ENCODE measurements at places on chromosomes 4 and X.

DNA sequence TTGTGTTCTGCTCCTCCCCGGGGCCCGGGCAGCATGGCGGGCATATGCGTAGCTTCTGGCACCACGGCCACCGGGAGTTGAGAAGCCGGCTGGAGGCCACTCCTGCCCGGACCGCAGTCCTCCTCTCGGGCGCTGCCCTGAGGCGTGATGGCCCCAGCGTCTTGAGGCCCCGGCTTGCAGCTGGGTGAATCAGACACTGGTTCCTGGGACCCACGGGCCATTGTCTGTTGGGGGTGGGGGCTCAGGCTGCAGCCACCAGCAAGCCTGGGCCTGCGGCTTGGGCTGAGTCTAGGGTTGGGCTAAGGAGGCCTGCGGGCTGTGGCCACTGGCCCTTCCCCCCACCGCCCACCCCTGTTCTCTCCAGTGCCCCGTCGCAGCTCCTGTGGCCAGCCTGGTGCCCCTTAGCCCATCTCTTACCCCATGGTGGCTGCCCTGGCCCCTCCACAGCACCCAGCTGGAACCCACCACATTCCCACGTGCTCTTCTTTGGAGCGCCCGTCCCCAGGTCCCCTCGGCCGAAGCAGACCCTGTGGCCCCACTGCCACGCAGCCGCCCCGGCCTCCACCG is 6.7 kb upstream of the UVSSA start:
- DNase-seq, result no peak

- no peak for DNase-seq
Observed at GRCh38 chrX:134244043-134244442, 7.1 kb downstream of the CCDC160 start.

DNA sequence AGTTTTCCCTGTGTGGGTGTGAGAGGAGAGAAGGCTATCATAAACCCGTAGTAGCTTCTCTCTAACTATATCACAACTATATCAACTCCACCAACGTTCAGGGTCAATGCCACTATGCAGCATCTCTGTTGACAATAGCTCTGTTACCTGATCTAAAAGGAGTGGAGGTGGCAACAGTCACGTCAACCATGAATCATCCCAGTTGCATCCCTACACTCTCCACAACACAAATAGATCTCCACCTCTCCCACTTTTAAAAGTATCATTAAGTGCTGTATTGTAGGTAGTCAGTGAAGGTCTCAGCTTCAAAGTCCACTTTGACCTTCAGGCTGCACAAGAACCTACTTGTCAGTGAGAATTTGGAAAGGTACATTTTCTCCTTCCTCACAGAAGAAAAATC is 600.5 kb upstream of the GRIA3 start:
- DNase-seq, result no peak

DNA sequence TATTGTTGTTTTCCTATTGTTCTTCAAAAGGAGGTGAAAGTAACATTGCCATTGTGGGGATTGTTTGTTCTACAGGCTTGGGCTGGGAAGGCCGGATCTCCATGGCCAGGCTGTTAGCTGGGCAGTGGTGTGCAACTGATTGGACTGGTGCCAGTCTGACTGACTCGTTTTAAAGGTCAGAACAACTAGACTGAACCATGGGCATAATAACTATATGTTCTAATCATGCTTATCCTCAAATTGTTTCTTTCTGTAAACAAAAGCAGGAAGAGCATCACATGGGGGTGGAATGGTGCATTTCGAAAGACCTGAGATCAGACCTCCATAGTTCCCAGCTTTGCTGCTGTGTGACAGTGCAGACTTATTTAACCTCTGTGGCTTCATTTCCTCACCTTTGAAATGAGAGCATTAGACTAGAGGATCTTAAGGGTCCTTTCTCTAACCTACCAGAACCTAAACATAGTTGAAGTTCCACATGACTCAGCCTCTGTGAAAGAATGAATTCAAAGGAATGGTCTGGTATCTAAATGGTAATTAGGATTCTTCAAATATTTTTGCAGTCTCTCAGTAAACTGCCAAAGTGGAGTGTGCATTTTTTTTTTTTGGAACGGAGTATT is 66.7 kb upstream of the PGRMC2 start:
- peak; percentile 13 for DNase-seq

DNA sequence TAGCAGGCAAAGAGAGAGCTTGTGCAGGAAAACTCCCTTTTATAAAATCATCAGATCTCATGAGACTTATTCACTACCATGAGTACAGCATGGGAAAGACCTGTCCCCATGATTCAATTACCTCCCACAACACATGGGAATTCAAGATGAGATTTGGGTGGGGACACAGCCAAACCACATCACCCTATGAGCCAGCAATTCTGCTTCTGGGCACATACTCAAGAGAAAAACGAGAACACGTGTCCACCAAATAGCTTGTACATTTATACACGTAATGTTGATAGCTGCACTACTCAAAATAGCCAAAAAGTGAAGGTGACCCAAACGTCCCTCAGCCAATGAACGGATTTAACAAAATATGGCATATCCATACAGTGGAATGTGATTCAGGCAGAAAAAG is 94.5 kb upstream of the DHRSX start:
- no peak for DNase-seq

- DNase-seq, result no peak
Observed at GRCh38 chr4:182192511-182193181, 50.6 kb upstream of the TENM3 start.

DNA sequence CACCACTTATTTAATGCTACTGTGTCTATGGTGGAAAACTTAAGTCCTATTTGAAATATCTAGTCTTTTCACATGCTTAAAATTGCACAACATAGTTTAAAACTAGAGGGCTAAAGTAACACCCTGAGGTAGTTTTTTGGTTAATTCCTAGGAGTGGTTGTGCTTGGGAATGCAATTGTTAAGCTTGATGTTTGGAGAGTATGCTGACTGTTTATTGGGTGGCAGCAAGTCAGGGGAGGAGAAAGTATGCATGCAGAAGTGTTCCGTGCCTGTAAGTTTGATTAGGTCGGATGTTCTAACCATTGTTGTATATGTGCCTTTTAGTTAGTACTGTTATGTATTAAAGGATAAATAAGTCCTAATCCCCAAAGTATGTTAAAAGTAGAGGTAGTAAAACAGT is 40.5 kb downstream of the CXCL8 start:
- no peak for DNase-seq

DNA sequence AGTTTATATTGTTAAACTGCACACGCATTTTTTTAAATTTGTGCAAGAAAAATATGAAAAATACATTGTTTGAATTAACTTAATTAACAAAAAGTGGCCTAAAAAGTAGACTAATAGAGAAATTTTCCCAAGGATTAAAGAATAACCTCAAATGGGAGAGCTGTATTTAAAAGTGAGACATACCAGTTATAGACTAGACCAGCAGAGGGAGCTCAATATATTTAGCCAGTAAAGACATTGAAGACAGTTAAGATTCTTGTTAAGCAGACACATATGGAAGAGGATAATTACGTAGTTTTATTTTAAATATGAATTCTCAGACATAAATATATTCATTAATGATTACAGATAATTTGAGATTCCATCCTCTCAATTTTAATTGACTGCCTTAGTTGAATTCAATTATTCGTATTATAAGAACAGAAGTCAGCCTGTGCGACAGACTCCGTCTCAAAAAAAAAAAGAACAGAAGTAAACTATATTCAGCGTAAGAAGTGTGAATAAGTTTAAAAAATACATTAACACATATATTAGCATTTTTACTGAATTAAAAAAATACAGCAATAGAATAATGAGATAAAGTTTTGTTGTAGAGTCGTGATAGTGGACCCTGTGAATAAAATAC is 64.8 kb downstream of the GLRA3 start:
- peak; percentile 61 for DNase-seq

- no peak for DNase-seq
Observed at GRCh38 chr4:127555106-127555505, 77.7 kb upstream of the INTU start.

DNA sequence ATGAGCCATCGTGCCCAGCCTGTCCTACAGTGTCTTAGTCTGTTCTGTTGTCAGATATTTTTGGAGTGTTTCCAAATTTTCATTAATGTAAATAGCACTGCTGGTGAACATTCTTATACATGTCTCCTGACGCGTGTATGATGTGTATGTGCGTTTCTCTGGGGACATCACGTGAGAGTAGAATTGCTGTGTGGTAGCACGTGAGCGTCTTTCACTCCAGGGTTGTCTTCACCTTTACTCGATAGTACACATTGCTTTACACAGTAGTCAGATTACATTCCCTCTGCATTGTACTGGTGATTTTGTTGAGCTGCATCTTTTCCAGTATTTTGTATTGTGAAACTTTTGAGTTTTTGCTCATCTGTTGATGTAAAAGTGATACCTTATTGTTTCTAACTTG is 60.0 kb downstream of the ARHGAP10 start:
- DNase-seq, result no peak

DNA sequence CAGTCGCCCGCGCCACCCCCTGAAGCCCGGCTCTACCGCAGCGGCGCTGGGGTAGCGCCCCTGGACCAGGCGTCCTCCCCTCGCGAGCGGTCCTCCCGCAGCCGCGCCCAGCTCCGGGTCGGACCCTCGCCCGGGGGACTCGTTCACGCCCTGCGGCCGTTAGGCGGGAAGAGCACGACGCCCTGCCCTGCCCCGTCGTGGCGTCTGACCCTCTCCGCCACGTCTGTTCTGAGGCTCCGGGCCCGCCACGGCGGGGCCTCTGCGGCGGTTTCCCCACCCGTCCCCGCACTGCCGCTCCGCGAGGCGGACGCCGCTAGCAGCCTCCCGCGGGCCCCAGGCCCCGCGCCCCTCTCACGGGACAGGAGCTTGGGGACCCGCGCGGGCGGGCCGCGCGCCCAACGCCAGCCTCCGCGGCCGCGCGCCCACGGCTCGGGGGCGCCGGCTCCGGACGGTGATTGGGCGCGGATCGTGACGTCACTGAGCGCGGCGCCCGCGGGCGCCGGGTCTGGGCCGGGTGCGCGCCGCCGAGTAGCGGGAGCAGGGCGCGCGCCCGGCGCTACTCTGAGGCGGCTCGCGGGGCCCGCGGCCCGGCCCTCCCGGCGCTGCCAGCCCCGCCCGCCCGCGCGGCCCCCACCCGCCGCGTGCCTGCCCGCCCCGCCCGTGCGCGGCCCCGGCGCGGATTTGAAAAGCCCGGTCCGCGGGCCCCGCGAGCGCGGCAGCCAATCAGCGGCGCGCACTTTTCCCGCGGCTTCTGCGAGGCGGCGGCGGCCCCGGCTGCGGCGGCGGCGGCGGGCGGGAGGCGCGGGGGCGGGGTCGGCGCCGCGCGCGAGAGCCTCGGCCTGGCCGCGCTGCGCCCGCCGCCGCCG is at the start of gene NSD2:
NSD2 (plus strand) TSS at position 816 of the 866 bp plus-strand sequence. CDS start 29,262 bp downstream, outside the sequence.
- peak; percentile 93 for DNase-seq

DNA sequence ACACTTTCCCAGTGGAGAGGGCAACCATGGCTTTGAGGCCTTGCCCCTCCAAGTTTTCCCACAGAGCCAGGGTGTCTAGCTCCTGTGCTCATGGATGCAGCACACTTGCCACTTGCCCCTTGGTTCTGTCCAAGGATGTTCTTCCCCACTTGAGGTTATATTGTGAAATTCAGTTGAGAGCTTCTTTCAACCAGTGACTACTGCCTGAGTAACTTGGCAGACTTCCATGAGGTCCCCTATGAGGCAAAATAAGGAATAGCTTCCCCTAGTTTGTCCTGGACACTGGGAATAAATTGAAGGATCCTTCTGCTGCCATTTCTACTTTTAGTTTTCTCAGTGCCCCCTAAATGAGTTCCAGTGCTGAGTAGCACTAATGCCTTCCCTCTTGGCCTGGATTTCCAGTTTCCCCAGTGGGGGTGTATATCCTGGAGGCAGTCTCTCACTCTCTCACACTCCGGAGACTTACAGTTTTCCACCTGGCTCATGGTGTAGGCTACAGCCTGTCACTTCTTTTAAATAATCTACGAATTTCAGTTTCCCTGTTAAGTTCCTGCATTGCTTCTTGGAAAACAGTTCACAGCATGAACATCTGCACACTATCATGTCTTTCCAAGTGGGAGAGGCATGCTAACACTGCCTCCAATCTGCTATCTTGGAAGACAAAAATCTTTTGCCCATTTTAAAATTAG is 36.4 kb upstream of the ADH4 start:
- DNase-seq, result no peak

DNA sequence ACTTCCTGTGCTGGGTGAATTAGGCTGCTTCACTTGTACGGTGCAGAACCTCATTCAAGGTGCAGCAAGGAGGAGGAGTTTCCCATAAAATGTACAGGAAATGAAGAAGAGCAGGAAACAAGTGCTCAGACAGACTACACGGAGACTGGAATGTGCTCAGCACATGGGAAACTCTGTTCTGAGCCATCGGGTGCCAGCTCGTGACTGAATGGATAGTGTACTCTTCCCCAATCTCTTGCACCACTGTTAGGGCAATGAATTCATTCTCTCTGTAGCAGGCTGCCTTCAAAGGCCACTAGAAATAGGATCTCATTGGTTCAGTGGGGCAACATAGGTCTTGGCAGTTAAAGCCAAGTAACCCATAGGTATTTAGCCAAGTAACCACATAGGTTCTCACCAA is 200.0 kb upstream of the LDB2 start:
- no peak for DNase-seq

DNA sequence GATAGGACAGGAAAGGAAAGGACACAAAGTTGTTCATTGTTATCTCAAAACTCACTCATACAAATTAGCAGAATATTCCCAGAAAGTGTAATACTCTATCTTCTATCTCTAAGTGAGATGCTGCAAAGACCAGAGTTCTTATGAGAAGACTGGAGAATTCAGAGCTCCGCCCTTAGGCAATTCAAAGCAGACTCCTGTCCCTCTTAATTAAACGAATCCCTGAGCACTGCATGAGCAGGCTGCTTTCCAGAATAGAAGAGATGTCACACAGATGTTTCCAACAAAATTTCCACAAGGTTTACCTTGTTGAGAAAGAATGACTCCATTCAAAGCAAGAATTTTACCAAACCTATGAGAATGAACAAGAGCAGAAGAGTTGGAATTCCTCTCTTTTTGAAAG is 630.8 kb upstream of the INTU start:
- no peak for DNase-seq

DNA sequence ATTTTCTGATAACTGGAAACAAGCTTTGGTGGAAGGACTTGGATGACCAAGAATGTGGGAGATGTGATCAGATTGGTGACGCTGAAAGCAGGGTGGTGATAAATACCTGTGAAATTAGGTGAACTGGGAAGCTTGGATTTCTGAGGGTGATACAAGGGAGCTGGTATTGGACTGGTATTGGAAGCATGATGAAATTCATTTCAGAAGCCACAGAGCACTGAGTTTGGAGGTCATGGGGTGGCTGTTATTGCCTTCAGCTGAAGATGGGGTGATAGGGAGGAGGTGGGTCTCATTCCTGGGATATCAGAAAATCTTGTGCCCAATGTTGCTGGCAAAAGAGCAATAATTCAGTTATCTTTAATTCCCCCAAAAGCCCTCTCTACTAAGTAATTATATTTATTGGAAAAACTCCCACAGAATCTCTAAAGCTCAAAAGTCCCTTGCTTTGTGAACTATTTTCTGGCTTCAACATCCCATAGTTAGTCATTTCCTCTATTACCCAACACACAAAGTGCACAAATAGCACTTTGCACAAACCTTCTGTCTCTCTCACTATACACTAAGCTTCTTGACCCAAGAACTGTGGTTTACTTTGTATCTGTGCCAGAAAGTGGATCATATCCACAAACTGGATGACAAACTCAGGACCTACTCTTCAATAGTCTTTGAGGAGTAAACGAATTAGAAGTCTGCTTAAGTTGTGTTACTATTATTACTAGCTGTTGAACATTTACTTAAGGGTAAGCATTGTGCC is 23.1 kb upstream of the CAMK2D start:
- peak; percentile 14 for DNase-seq

Measured in LoVo (cell line).